Astrocyte (in vitro differentiated cells and primary cell): ENCODE measurements at places on chromosomes 5 and 9. TPM values are rescaled to one million over a fixed set of nuclear protein-coding genes. Genes with fewer than 3 reads are reported as not detected.
A peak's percentile ranks its signal among the peaks of the same experiment; 100 is the strongest.

The PDCD1LG2 gene
- total RNA-seq: 8.8 and 9.4 TPM in 2 replicates

The ECSCR gene
- 0.96 and 1.00 TPM in 2 replicates for total RNA-seq

The ACER2 gene
- total RNA-seq: 6.0 and 7.4 TPM in 2 replicates

The IL5 gene
- total RNA-seq: not detected in 2 replicates

The CTNND2 gene
- total RNA-seq: 3.1 and 4.5 TPM in 2 replicates

The GFI1B gene
- total RNA-seq: not detected in 2 replicates

The BARHL1 gene
- not detected in 2 replicates for total RNA-seq

The SLC12A2 gene
- 17.2 and 20.3 TPM in 2 replicates for total RNA-seq

DNA sequence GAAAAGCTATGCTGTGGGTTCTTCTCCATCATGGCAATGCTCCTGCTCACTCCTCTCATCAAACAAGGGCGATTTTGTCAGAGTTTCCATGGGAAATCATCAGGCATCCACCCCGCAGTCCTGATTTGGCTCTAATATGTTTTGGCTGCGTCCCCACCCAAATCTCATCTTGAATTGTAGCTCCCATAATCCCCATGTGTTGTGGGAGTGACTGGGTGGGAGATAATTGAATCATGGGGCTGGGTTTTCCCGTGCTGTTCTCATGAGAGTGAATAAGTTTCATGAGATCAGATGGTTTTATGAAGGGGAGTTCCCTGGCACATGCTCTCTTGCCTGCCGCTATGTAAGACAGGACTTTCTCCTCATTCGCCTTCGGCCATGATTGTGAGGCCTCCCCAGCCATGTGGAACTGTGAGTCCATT lies 163.8 kb downstream of the GADD45G start:
- no peaks in the 10 kb centered on the region for H3K4me1 ChIP-seq
- H3K4me3 ChIP-seq: no peak overlapping the region
- H3K27me3 ChIP-seq: no peaks in the 10 kb centered on the region

DNA sequence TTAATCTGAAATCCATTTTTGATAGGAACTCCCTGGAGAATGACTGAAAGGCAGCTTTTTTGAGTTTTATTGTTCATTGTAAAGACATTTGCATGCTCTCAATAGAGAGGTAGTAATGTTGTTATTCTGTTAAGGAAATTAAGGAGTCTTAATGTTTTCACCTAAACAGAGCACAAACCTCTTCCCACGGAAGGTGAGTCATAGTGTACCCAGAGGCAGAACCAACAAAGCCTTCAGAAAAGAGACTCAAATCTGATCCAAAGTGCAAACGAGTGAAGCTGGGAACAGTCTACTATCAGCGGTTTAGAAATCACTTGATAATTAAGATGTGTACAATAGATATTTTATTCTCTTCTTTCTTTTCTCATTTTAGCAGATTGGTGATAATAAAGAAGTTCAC lies 470.5 kb downstream of the PLK2 start:
- H3K27me3 ChIP-seq: no peaks in the 10 kb centered on the region
- no peak overlapping the region for H3K4me3 ChIP-seq
- H3K4me1 ChIP-seq: no peaks in the 10 kb centered on the region
- DNase-seq: peak; percentile 45
- H3K27ac ChIP-seq: no peak overlapping the region
- no peaks in the 10 kb centered on the region for H3K36me3 ChIP-seq

DNA sequence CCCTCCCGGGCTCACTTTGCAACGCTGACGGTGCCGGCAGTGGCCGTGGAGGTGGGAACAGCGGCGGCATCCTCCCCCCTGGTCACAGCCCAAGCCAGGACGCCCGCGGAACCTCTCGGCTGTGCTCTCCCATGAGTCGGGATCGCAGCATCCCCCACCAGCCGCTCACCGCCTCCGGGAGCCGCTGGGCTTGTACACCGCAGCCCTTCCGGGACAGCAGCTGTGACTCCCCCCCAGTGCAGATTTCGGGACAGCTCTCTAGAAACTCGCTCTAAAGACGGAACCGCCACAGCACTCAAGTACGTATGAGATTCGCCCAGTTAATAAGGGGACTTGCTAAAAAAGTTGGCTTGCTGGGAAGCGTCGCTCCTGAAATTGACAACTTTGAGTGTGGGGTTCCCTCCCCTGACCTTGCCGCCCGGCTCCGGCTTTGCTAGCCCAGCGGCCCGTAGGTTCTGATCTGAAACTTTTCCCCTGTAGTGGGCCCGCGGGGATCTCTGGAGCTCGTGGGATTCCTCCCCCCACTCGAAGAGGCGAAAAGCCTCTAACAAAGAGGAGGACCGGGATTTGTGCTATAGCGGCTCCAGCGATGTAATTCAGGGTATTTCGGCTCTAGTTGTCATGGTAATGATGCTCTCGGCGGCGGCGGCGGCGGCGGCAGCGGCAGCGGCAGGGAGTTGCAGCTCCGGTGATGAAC lies 572 bp downstream of the NR4A3 start:
- peak; percentile 30 for DNase-seq
- peaks cover 36% of the 10 kb centered on the region for H3K4me1 ChIP-seq
- H3K36me3 ChIP-seq: no peaks in the 10 kb centered on the region
- H3K27ac ChIP-seq: peak overlapping the region; percentile 84
- peaks cover 31% of the 10 kb centered on the region for H3K27me3 ChIP-seq
- H3K4me3 ChIP-seq: peak overlapping the region; percentile 83

GRCh38 chr5:175796536-175797499 lies 74.6 kb upstream of the CPLX2 start:
- DNase-seq: peak; percentile 64
- H3K27me3 ChIP-seq: peaks cover 20% of the 10 kb centered on the region
- no peaks in the 10 kb centered on the region for H3K36me3 ChIP-seq

GRCh38 chr5:28473531-28474107 lies 1435.2 kb upstream of the CDH9 start:
- no peaks in the 10 kb centered on the region for H3K27me3 ChIP-seq
- H3K4me1 ChIP-seq: no peaks in the 10 kb centered on the region
- H3K36me3 ChIP-seq: no peaks in the 10 kb centered on the region
- no peak overlapping the region for H3K27ac ChIP-seq
- peak; percentile 6 for DNase-seq

DNA sequence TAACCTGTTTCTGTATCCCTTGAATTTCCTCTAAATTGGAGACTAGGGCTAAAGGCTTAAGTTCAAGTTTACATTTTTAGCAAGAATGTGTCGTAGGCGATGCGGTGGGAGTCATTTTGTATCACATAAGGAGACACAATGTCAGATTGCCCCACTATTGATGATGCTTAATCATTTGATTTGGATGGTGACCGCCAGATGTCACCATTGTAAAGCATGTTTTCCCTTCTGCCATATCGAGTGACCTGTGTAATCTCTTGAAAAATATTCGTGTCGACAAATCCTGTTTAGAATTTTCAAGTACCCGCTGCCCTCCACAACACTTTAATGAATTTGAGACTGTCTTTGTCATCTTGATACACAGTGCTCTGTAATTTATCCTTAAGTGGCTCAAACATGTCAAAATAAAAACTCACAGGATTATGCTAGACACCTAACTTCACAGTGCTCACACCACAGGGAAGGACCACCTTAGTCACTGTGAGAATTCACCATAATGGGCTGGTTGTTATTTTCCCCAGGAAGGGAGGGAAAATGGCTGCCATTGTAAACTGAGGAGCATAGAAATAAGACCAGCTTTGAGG lies 34.5 kb upstream of the SLC46A2 start:
- peaks cover 7% of the 10 kb centered on the region for H3K27me3 ChIP-seq
- DNase-seq: peak; percentile 1
- H3K36me3 ChIP-seq: no peaks in the 10 kb centered on the region
- no peak overlapping the region for H3K4me3 ChIP-seq
- no peaks in the 10 kb centered on the region for H3K4me1 ChIP-seq

- peaks cover 17% of the 10 kb centered on the region for H3K4me1 ChIP-seq
- peak overlapping the region; percentile 95 for H3K27ac ChIP-seq
- H3K36me3 ChIP-seq: no peaks in the 10 kb centered on the region
These were observed 17.2 kb upstream of the PDCD1LG2 start for GRCh38 chr9:5492965-5493678.

- DNase-seq: no peak
- H3K4me1 ChIP-seq: no peaks in the 10 kb centered on the region
- no peaks in the 10 kb centered on the region for H3K36me3 ChIP-seq
- no peak overlapping the region for H3K4me3 ChIP-seq
- no peaks in the 10 kb centered on the region for H3K27me3 ChIP-seq
These were observed 1231.1 kb upstream of the ACO1 start for GRCh38 chr9:31153250-31153840.

- H3K27me3 ChIP-seq: peaks cover 5% of the 10 kb centered on the region
- DNase-seq: no peak
- no peaks in the 10 kb centered on the region for H3K36me3 ChIP-seq
- no peaks in the 10 kb centered on the region for H3K4me1 ChIP-seq
- no peak overlapping the region for H3K27ac ChIP-seq
These were observed 26.6 kb downstream of the CDHR2 start for GRCh38 chr5:176575488-176576422.

DNA sequence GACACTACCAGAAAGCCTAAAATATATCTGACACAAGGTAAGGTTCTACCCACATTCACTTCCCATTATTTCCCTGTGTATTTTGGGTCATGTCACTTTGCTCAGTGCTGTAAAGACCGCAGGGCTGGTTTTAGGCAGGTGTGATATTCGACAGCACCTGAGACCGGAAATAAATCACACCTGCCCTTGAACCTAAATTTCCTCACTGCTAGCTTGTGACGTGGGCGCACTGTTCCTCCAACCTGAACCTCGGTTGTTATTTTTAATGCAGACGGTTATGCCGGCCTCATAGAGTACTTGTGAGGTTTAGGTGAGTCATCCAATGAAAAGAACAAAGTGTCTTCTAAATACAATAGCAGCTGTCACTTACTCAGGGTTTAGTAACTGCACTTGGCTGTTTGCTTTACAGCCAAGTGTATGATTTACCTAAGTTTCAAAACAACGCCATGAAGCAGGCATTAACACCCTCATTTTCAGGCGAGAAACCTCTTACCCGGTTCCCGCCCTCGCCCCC lies 20.7 kb upstream of the ZNF782 start:
- H3K27me3 ChIP-seq: peaks cover 21% of the 10 kb centered on the region
- peak overlapping the region; percentile 70 for H3K4me3 ChIP-seq
- no peak overlapping the region for H3K27ac ChIP-seq

DNA sequence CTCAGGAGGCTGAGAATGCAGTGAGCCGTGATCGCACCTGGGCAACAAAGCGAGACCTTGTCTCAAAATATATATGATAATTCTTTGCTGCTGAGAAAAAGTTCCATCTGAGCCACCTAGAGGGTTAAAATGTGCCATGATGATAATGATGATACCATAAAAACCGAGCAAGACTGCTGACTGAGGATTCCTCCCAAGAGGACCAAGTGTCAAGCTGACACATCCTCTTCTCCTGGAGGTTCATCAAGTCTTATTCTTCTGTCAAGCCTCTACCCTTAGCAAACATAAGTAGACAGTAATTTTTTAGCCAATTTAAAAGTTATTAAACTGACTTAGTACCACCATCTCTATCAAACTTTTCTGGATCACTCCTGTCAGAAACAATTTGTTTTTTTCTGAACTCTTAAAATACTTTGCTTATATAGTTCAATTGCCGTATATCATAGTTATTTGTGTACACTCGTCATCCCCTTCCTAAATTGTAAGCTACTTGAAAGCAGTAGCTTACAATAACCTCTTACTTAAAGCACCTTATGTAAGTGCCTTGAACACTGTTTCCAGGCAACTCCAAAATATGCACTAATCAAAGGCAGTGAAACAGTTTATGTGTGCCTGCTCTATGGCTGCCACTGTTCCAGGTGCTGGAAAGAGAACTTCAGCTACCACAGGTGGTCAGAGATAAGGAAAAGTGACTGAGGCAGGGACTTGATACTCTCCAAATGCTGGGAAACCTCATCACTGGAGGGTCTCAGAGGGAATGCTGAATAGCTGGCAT lies 57.4 kb downstream of the SCAI start:
- H3K4me3 ChIP-seq: no peak overlapping the region
- H3K27me3 ChIP-seq: no peaks in the 10 kb centered on the region
- no peak for DNase-seq
- no peak overlapping the region for H3K27ac ChIP-seq

DNA sequence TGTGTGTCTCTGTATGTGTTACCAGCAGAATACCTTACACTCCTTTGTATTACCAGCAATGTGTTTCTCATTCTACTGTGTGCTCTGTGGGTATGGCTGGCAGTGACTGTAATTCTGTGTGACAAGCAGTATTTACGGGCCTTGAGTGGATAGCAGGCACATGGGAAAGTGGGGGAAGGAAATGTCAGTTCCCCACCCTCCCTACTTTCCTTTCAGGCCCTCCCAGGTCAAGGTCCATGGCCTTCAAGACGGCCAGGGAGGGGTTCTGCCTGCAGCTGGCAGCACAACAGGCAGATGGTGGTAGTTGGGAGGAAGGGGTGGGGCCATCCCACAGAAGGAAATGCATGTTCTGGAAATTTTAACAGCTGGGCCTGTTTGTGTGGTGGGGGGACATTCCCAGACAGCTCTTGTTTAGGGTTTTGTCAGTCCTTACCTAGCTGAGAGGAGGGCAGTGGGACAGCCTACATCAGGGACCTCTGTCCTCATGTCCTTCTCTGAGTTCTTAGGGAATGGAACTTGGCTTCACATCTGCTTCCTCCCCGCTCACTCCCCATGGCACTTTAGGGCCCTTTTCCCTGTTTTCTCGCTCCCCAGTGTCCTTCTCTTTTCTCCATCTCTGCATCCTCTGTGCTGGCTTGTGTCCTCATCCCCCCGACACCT lies 14.6 kb upstream of the TNIP1 start:
- H3K27ac ChIP-seq: no peak overlapping the region
- H3K4me3 ChIP-seq: no peak overlapping the region
- no peaks in the 10 kb centered on the region for H3K36me3 ChIP-seq
- H3K4me1 ChIP-seq: peaks cover 35% of the 10 kb centered on the region

DNA sequence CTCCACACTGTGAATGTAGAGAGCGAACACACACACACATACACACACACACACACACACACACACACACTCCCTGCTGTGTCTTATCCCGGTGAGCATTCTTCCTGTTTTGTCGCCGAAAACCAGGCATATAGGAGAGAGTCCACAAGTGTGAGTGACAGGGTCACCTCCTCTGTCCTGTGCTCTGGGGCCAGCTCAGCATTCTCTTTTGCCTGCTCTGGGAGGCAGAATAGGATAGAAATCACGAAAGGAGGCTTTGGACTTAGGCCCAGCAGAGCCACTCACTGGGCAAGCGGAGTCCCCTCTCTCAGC lies 3.0 kb downstream of the LAMC3 start:
- H3K27ac ChIP-seq: no peak overlapping the region
- H3K4me1 ChIP-seq: no peaks in the 10 kb centered on the region
- no peak overlapping the region for H3K4me3 ChIP-seq
- H3K36me3 ChIP-seq: no peaks in the 10 kb centered on the region
- no peak for DNase-seq

DNA sequence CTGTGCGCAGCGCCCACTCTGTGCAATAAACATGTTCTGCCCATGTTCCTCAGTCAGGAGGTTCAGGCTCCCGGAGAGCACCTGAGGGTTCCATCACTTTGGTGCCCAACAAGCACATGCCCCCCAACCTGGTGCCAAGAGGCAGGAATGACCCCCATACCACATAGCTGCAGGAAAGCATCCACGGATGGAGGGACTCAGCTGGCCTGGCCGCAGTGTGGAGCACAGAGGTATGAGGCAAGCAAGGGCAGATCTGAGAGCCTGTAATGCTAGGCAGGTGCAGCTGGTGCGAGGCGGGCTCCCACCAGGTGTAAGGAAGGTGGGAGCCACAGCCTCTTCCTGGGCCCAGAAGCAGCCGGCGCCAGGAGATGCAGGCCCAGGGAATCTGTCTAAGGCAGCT lies 4.3 kb upstream of the MRNIP start:
- H3K36me3 ChIP-seq: peaks cover 9% of the 10 kb centered on the region
- no peak for DNase-seq
- no peaks in the 10 kb centered on the region for H3K27me3 ChIP-seq
- H3K4me1 ChIP-seq: no peaks in the 10 kb centered on the region
- H3K27ac ChIP-seq: no peak overlapping the region
- H3K4me3 ChIP-seq: no peak overlapping the region

- no peaks in the 10 kb centered on the region for H3K27me3 ChIP-seq
- no peak for DNase-seq
- H3K36me3 ChIP-seq: no peaks in the 10 kb centered on the region
- H3K4me3 ChIP-seq: no peak overlapping the region
- H3K27ac ChIP-seq: no peak overlapping the region
These were observed 16.2 kb upstream of the MED10 start for GRCh38 chr5:6394429-6395101.
